ENCODE measurements at places on chromosomes 4 and X. TPM values are rescaled to one million over a fixed set of nuclear protein-coding genes. Genes with fewer than 3 reads are reported as not detected.

The UNC5C gene
- total RNA-seq, result under 0.01 TPM

The STBD1 gene
- 7.2 TPM for total RNA-seq

The SPANXA2 gene
- not detected for total RNA-seq

The FAM53A gene
- 3.1 TPM for total RNA-seq

The RNF150 gene
- total RNA-seq, result 1.3 TPM

The CORIN gene
- 1.00 TPM for total RNA-seq

The SPANXN3 gene
- not detected for total RNA-seq

The MAGEA8 gene
- not detected for total RNA-seq

The RTL9 gene
- total RNA-seq, result 0.11 TPM

The PPP1R2C gene
- total RNA-seq, result not detected

The PITX2 gene
- total RNA-seq, result 0.89 TPM

The SMPX gene
- not detected for total RNA-seq

The ENPEP gene
- total RNA-seq, result 0.12 TPM

The RAB39B gene
- total RNA-seq, result 2.4 TPM

The PNCK gene
- total RNA-seq, result 1.2 TPM

The FAM149A gene
- 4.5 TPM for total RNA-seq

The POLN gene
- total RNA-seq, result 2.9 TPM

The LRAT gene
- not detected for total RNA-seq

The F9 gene
- total RNA-seq, result not detected

The PGAM4 gene
- total RNA-seq, result 0.25 TPM

The AREG gene
- total RNA-seq, result 0.11 TPM

The L1CAM gene
- total RNA-seq, result 2.7 TPM

The PPBP gene
- not detected for total RNA-seq

The KCNIP4 gene
- total RNA-seq, result not detected

The TNIP3 gene
- total RNA-seq, result 0.25 TPM

The SERPINA7 gene
- total RNA-seq, result not detected

The USP17L30 gene
- total RNA-seq, result not detected

The CCDC149 gene
- total RNA-seq, result 13.5 TPM

The GAGE12E gene
- not detected for total RNA-seq

The GSX2 gene
- 0.12 TPM for total RNA-seq

The PDCL2 gene
- not detected for total RNA-seq

The IL13RA2 gene
- total RNA-seq, result 100 TPM

The LRIT3 gene
- 0.11 TPM for total RNA-seq

The GPR173 gene
- total RNA-seq, result 3.1 TPM

The CRLF2 gene
- total RNA-seq, result not detected

The HTR2C gene
- total RNA-seq, result under 0.01 TPM

The PGM2 gene
- 51.6 TPM for total RNA-seq

The HTN1 gene
- total RNA-seq, result not detected

The DGKK gene
- not detected for total RNA-seq

The NHS gene
- 2.3 TPM for total RNA-seq

The TMPRSS11E gene
- total RNA-seq, result 0.12 TPM

The SH3TC1 gene
- total RNA-seq, result 2.0 TPM

The DCAF8L2 gene
- not detected for total RNA-seq

The TREX2 gene
- total RNA-seq, result 1.9 TPM

The ADH1C gene
- 0.44 TPM for total RNA-seq

The HEPH gene
- total RNA-seq, result 19.0 TPM

The CPLX1 gene
- total RNA-seq, result under 0.01 TPM

The TEX13A gene
- total RNA-seq, result not detected

The LANCL3 gene
- 0.12 TPM for total RNA-seq

The SLC25A43 gene
- total RNA-seq, result 28.0 TPM

The TLR10 gene
- not detected for total RNA-seq

The HDAC6 gene
- 30.6 TPM for total RNA-seq

The NRK gene
- 0.37 TPM for total RNA-seq

The DGAT2L6 gene
- not detected for total RNA-seq

The GNRHR gene
- total RNA-seq, result not detected
